ENCODE measurements at places on chromosomes 12 and 14. TPM values are rescaled to one million over a fixed set of nuclear protein-coding genes. Genes with fewer than 3 reads are reported as not detected.
A peak's percentile ranks its signal among the peaks of the same experiment; 100 is the strongest.

GRCh38 chr12:110561471-110562201 is 21.5 kb downstream of the PPTC7 start:
- no peak for DNase-seq

DNA sequence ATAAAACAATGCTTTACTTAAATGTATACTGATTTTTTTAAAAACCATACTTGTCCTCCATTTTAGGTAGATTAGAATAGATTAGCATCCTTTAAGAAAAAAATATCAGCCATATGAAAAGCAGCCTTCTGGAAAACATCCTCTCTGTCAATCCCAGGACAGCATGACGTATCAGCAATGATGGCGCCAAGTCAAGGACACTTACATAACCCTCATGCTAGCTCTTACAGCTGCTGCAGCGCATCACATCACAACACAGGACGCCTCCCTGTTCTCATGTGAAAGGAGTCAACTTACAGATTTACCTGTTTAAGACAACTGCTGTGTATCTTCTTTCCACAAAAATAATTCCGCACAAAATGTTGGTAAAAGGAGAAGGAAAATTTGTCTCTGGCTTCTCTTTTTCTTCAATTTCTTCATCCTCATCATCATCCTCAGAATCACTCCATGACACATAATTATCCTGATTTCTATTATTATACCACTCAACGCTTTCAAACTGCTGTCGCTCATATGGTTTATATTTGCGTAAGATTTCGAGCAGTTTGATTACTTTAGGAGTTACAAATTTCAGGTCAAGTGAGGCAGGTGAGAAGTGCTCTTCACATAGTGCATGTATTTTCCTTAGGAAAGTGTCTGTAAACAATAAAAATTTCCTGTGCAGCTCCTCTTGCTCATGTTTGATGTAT is 33.3 kb downstream of the DICER1 start:
- DNase-seq = no peak

Gene NPAS3
- total RNA-seq = 0.13 TPM

DNA sequence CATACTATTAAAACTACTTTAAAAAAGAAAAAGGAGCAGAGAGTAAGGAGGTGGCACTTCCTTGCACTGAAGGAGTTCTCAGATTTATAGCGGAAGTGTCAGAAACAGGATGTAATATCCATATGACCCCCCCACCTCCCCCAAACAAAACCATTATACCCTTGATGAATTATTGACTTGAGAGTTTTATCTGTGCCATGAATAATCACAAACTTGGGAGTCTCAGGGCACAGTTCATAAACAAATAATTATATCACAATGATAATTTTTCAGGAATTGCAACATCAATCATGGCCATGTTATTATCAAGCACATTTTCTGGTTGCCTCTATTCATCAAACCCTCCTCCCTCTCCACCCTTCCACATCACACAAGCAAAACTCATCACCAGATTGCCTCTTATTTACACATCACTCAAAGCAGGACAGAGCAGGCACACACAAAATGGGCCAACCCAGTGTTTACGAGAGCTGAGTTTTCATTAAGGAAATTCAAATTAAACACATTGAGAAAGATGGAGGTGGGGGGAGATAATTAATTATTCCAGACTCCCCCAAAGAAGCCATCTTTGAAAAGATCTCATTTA is 141.4 kb downstream of the EGLN3 start:
- no peak for DNase-seq

GRCh38 chr14:21454843-21455544 is 929 bp downstream of the CHD8 start:
- DNase-seq = no peak

DNA sequence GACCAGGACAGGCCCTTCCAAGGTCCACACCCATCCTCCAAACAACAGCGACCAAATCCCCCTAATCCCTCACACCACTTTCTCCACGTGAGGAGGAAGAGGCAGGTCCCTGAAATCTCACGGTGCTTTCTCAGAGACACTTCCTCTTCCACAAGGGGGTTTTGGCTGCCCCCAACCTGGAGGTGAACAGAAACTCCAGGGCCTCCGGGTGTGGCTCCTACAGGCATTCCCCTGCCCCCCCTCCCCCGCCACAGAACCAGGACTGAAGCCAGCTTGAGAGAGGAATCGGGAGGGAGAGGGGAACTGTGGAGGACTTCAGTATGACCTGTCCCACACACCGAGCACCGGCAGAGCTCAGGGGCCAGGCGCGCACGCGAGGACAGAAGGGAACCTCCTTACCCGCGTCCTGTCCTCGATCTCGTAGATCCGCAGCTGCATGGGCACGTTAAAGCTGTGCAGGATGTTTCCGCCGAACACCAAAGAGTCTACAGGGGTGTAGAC is 60.2 kb downstream of the KDM2B start:
- no peak for DNase-seq

Gene APOF
- not detected for total RNA-seq

- DNase-seq = no peak
These were observed 73.8 kb upstream of the ARID2 start for GRCh38 chr12:45655743-45656142.

Gene RD3L
- total RNA-seq = not detected

DNA sequence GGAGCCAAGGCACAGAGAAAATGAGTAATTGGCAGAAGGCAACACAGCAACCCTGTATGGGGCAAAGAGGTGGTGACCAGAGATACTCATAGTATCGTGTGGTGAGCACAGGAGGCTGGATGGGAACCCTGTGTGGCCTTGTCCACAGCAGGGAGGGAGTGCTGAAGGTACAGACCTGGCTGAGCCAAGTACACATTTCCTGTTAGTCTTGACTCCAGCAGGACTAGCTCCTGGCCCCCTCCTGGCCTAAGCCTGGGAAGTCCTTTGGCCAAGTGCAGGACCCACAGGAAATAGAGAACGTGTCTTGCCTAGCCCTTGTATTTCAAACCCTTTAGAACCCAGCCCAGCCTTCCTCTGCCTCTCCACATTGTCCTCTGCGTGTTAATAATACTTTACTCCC is 289.8 kb upstream of the PWP1 start:
- no peak for DNase-seq

Gene FZD10
- total RNA-seq = not detected

DNA sequence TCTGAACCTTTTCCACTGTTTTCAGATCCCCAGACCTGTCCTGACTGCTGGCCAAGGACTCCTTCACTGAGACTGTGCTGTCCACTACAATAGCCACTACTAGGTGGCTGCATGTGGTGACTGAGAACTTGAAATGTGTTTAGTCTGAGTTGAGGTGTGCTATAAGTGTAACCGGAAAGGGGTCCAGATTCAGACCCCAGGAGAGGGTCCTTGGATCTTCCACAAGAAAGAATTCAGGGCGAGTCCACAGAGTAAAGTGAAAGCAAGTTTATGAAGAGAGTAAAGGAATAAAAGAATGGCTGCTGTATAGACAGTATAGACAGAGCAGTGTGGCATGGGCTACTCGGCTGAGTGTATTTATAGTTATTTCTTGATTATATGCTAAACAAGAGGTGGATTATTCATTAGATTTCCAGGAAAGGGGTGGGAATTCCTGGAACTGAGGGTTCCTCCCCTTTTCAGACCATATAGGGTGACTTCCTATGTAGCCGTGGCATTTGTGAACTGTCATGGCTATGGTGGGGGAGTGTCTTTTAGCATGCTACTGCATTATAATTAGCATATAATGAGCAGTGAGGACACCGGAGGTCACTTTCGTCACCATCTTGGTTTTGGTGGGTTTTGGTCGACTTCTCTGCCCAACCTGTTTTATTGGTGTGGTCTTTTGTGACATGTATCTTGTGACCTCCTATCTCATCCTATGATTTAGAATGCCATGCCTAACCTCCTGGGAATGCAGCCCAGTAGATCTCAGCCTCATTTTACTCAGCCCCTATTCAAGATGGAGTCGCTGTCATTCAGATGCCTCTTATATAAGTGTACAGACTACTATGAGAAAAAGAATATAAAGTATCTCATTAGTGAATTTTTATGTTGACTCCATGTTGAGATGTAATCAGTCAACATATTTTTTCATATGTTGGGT is 70.0 kb upstream of the SRSF5 start:
- no peak for DNase-seq

DNA sequence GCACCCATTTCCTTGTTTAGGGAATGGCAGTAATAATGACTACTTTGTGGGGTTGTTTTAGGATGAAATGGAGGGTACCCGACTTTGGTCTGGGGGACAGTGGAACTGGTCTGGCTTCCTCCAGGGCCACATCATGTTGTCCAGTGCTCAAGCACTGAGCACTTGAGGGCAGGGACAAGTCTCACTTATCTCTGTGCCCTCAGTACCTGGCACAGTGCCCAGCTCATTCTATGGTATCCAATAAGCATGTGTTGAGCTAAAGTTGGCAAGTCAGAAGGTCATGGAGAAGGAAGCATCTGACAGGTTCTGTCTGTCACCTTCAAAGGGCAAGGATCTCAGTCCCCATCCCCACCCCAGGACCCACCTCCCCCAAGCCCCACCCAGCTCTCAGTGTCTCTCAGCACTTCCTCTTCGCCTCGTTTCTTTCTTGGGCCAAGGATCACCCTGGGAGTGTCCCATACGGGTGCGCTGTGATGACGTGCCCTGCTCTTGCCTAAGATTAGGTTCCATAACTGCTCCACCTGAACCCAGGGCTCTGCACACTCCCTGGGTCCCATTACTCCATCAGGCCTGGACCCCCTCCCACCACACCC is 24.3 kb upstream of the TMEM106C start:
- DNase-seq = no peak

- DNase-seq = peak; percentile 36
These were observed 5.4 kb upstream of the CCDC177 start for GRCh38 chr14:69580009-69580577.

All from endothelial cell of umbilical vein (primary cell).